GM23248 (cell line): ENCODE measurements at places on chromosomes 12 and 14.

DNA sequence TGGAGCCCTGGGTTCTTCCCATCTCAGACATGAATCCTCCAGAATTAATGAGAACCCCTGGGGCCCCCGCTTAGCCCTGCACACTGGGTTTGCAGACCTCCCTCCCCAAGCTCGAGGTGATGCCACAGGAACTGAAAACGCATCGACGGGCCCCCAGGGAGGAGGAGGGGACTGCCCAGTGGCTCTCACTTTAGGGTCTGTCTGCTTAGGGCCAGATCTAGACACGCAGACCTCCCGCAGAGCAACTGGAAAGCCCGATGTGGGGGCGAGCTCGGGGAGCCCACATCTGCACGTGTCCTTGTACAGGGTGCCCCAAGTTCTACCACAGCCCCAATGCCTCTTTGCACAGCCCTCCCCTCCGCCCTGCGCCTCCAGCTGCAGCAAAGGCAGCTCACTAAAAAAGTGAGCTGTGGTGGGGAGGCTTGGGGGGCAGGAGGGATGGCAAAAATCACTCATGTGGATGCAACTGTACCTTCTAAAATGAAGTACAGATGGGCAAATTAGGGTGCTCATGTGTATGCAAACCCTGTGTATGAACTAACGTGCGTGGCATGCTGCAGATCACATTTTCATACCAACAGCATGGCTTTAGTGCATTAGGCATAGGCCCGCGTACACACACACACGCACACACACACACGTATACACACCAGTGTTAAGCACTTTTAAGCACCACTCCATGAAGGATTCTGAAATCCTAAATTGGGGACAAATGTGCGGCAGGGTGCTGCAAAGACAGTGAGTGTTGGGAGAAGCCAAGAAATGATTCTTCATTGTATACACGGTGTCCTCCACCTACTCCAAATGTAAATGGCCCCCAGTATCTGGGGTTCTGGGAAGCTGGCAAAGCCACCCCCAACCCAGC is 99.9 kb upstream of the MAP1LC3B2 start:
- H3K4me1 ChIP-seq = peaks cover 24% of the 10 kb centered on the region
- no peak for DNase-seq
- no peak overlapping the region for H3K27ac ChIP-seq
- H3K27me3 ChIP-seq = no peaks in the 10 kb centered on the region

DNA sequence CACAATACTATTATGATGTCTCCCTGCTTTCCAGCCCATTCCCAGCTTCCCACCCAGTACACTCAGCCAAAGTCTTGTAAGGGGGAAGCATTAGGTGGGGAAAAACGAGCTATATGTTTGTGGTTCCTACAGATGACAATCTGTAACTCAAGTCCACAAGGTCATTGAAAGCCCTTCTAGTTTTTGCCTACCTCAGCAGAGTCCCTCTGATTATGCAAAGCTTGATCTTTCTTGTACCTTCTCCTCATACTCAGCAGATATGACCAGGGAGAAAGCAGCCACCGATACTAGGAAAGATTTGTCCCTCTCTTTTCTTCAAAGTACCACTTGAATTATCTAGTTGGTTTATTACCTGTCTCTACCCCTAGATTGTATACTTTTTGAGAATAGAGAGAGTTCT is 10.6 kb downstream of the CMAS start:
- H3K4me3 ChIP-seq = no peak overlapping the region
- no peak for DNase-seq
- peaks cover 37% of the 10 kb centered on the region for H3K36me3 ChIP-seq
- H3K27ac ChIP-seq = no peak overlapping the region

- DNase-seq = peak; percentile 67
- no peaks in the 10 kb centered on the region for H3K36me3 ChIP-seq
- peak overlapping the region; percentile 83 for H3K27ac ChIP-seq
- peaks cover 35% of the 10 kb centered on the region for H3K4me1 ChIP-seq
- H3K4me3 ChIP-seq = peak overlapping the region; percentile 92
- no peaks in the 10 kb centered on the region for H3K27me3 ChIP-seq
These were observed 883 bp downstream of the FOXJ2 start for GRCh38 chr12:8033153-8034044.

DNA sequence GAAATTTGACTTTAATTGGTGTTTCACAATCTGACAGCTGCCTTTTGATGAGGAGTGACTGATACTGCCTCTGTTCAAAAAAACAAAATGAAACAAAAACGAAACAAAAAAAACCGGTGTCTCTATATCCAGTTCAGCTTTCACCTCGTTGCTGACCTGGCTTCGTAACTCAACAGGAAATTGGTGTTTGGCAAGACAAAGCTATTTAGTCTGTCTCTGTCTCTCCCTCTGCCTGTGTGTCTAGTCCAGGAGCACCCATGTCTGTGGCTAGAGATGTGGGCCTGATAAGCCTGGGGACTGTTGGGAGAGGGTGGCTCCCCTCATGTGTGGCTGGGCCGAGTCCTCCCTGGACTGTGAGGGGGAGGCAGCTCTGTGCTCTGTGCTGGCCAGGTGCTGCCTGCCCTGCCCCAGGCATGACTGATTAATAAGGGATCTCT is 11.3 kb downstream of the CACNA1C start:
- H3K4me3 ChIP-seq = peak overlapping the region; percentile 64
- peaks cover 13% of the 10 kb centered on the region for H3K4me1 ChIP-seq
- H3K36me3 ChIP-seq = no peaks in the 10 kb centered on the region
- DNase-seq = peak; percentile 68
- no peaks in the 10 kb centered on the region for H3K27me3 ChIP-seq

- no peak overlapping the region for H3K27ac ChIP-seq
- H3K36me3 ChIP-seq = no peaks in the 10 kb centered on the region
- H3K4me1 ChIP-seq = peaks cover 11% of the 10 kb centered on the region
These were observed 14.5 kb upstream of the ACTR6 start for GRCh38 chr12:100186071-100186470.

DNA sequence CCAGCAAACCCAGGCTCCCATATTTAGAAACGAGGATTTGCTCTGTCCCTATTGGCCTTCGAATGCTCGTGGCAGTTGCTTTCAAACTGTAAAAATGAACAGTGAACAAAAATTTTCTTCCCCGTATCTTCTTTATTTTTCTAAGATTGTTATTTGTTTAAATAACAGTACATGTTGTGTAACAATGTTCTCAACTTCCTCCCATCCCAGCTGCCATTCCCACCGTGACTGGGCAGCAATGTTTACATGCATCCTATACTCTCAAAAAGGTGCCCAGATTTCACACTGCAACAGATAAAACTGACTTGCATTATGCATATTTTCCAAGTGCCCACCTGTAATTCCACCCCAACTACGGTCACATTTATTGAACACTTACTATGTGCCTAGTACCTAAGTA is 12.8 kb downstream of the VCPKMT start:
- no peak overlapping the region for H3K4me3 ChIP-seq
- H3K27ac ChIP-seq = no peak overlapping the region
- DNase-seq = no peak
- 0 out of 2 replicates have a peak, but pooled peaks cover 3% of the 10 kb centered on the region for H3K4me1 ChIP-seq

DNA sequence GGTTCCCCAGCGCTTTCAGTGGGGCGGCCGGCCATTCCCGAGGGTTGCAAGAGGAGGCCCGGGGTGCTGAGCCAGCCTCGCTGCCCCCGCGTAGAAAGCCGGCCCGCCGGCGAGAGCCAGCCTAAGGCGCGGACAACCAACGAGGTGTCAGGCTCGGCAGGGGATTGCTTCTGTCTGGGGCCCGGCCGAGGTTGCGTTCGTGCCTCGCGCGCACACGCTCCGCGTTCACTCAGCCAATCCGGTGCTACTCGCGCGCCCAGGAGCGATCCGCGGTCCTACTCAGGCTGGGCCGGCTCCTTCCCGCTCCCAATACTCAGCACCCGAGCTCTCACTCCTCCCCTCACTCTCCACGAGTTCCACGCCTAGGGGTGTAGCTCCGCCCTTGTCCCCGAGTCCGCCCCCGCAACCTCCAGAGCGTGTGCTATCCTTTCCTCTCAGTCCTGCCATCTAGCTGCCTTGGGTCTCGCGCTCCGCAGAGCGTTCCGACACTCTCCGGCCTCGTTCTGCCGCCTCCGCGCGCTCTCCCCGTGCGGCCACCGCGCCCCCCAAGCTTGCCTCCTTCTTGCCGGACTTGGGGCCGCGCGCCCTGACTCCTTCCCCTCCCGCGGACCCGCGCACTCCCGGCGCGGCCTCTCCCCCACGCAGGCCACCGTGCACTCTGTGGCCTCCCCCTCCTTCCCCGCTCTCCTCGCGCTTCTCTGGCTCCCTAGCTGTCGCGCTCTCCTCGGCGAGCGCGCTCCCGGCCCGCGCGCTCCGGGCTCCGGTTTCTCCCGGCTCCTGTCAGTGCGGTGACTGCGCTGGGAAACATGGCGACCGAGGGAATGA is at the start of gene GPHN:
Gene GPHN, plus strand, starts transcription at position 426 of the 825 bp plus-strand sequence.
- H3K27me3 ChIP-seq = no peaks in the 10 kb centered on the region
- peak; percentile 99 for DNase-seq
- peak within 1 kb of the TSS; percentile 60 for H3K27ac ChIP-seq

GRCh38 chr12:15155271-15155670 is 65.9 kb downstream of the RERG start:
- no peaks in the 10 kb centered on the region for H3K36me3 ChIP-seq
- H3K4me3 ChIP-seq = no peak overlapping the region
- no peak overlapping the region for H3K27ac ChIP-seq
- DNase-seq = no peak

- no peak overlapping the region for H3K4me3 ChIP-seq
- H3K36me3 ChIP-seq = peaks cover 13% of the 10 kb centered on the region
- no peaks in the 10 kb centered on the region for H3K27me3 ChIP-seq
- H3K4me1 ChIP-seq = peaks cover 25% of the 10 kb centered on the region
These were observed 91.2 kb downstream of the WNK1 start for GRCh38 chr12:843609-844008.

DNA sequence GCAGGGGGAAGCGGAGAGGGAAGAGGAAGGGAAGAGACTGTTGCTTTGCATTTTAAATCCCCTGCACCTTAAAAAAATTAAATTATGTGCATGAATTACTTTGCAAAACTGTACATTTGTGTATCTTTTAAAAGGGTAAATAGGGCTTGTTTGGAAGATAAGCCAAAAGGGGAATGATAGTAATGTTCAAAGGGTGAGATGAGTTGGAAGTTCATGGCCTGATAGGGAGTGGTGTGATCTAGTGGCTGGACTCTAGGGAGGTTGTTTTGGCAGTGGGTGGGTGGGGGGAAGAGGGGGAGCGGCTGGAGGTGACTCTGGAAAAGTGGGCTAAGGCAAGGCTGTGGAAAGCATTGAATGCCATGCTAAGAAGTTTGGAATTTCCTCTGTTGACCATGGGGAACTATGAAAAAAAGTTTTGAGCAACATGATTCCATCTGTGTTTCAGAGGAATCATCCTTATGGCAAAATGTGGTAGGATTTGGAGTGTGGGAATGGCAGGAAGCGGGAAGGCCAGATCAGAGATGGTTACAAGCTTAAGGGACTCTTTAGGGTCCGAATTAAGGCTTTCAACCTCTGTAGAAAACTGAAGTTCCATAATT is 25.5 kb upstream of the EMP1 start:
- H3K27ac ChIP-seq = peak overlapping the region; percentile 97

DNA sequence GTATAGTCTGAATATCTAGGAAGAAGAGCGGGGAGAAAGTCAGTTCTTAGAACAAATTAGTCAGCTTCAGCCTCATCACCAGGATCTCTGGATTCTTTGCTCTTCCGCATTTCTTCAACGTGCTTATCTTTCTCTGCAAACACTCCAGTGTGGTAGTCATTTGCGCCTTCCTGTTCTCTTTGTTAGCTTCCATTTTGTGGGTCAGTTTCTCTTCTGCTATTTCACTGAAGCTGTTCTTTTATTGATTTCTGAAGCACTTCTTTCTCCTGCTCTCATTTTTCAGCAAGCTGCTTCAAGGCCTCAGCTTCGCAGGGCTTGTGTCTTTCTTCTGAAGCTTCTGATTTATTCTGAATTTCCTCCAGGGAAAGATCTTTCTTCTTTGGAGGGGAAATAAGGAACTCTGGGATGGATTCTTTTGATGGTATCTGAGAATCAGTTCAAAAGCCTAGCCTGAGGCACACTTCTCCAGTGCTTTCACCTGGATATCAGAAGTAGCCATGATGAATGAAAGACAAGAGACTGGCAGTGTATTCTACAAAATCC is 13.5 kb downstream of the AMN1 start:
- no peaks in the 10 kb centered on the region for H3K36me3 ChIP-seq
- no peak overlapping the region for H3K4me3 ChIP-seq
- H3K4me1 ChIP-seq = no peaks in the 10 kb centered on the region

DNA sequence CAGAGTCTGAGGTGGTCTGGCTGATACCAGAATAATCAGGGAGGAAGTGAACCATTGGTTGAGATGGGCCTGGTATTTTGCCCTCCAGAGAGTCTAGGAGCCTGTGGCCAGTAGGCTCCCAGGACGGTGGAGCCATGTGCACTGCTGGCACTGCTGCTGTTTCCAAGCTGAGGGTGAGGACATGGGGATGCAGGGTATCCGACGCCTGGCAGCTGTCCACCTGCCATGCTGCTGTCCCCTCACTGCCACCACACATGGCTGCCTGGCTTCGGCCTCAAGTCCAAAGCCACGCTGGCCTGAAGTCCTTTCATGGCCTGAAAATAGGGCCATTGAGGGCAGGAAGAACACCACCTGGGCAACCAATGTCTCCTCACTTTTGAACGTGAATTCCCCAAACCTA is 8.6 kb downstream of the CACNA1C start:
- H3K4me1 ChIP-seq = peaks cover 13% of the 10 kb centered on the region
- H3K36me3 ChIP-seq = peaks cover 7% of the 10 kb centered on the region; the same call in 1 of the 2 replicates
- no peak overlapping the region for H3K27ac ChIP-seq
- no peak for DNase-seq

DNA sequence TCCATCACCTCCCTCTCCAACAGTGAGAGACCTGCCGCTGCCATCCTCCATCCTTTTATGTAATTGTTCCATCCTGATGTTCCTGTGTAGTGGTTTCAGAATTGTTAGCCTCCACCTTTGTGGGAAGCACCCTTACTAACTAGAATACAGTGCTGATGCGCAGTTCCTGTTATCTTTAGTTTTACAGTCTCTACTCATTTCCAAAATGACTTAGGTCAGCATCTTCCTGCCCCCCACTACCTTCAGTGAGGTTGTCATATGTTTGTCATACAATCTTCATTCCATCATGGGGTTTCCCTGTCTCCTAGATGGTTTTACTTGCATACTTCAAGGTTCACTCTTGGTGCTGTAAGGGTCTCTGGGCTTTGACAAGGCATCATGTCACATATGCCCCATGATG is 69.8 kb downstream of the EML1 start:
- no peak overlapping the region for H3K27ac ChIP-seq
- H3K4me1 ChIP-seq = no peaks in the 10 kb centered on the region; the same call in 1 of the 2 replicates
- H3K4me3 ChIP-seq = no peak overlapping the region
- H3K36me3 ChIP-seq = no peaks in the 10 kb centered on the region
- no peak for DNase-seq

GRCh38 chr14:88551980-88552431 is 2.8 kb downstream of the PTPN21 start:
- H3K27ac ChIP-seq = peak overlapping the region; percentile 49
- peaks cover 34% of the 10 kb centered on the region for H3K4me1 ChIP-seq
- H3K36me3 ChIP-seq = 0 out of 2 replicates have a peak, but pooled peaks cover 12% of the 10 kb centered on the region
- no peaks in the 10 kb centered on the region for H3K27me3 ChIP-seq
- H3K4me3 ChIP-seq = peak overlapping the region; percentile 99
- peak; percentile 60 for DNase-seq
